Naive thymus-derived CD8-positive, alpha-beta T cell (primary cell): ENCODE measurements at places on chromosomes 2 and 18. TPM values are rescaled to one million over a fixed set of nuclear protein-coding genes. Genes with fewer than 3 reads are reported as not detected.
A peak's percentile ranks its signal among the peaks of the same experiment; 100 is the strongest.

DNA sequence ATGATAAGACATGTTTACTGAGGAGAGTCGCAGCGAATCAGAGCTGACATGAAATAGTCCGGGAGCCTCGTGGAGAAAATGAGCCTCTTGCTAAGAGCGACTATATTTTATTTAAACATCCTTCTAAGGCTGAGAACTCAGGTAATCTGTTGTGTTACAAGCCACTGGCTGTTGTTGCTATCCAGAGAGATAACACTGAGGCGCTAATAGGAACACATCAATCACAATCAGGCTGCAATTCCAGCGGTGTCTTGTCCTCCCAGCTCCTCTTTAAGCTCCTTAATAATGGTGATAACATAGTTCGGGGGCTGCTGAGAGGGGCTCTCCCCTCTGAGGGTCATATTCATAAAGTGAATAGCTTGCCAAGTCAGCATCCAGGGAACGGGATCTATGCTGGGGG lies 95.1 kb downstream of the INSIG2 start:
- peaks cover 16% of the 10 kb centered on the region for H3K4me1 ChIP-seq
- no peak for DNase-seq
- no peak overlapping the region for H3K4me3 ChIP-seq

GRCh38 chr2:102256276-102256675 lies 55.1 kb upstream of the IL1RL1 start:
- no peaks in the 10 kb centered on the region for H3K27me3 ChIP-seq
- peak overlapping the region; percentile 57 for H3K4me3 ChIP-seq

GRCh38 chr2:101558740-101559525 lies 84.0 kb upstream of the RFX8 start:
- no peak overlapping the region for H3K4me3 ChIP-seq
- no peaks in the 10 kb centered on the region for H3K36me3 ChIP-seq
- no peak for DNase-seq
- H3K4me1 ChIP-seq, result peaks cover 37% of the 10 kb centered on the region
- H3K27ac ChIP-seq, result no peak overlapping the region
- H3K27me3 ChIP-seq, result no peaks in the 10 kb centered on the region

Gene FABP1
- not detected for total RNA-seq

Gene MRPS5
- total RNA-seq, result 59.0 TPM

DNA sequence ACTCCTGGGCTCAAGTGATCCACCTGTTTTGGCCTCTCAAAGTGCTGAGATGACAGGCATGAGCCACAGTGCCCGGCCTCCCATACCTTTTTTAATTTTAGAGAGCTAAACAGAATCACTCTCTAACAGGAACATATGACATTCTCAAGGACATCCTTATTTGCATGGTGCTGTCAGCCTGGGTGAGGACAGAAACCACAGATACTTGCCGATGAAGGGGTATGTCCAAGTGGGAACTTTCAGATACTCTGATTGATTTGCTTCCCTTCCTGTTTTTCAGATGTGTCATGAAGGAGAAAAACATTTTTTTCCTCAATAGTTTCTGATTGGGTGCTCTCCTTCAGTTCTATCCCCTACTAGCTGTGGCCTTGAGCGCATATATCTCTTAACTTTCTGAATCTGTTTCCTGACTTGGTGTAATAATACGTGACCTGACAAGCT lies 49.6 kb downstream of the MYO3B start:
- H3K4me1 ChIP-seq, result peaks cover 1% of the 10 kb centered on the region
- no peaks in the 10 kb centered on the region for H3K27me3 ChIP-seq
- DNase-seq, result no peak
- no peaks in the 10 kb centered on the region for H3K36me3 ChIP-seq
- no peak overlapping the region for H3K27ac ChIP-seq
- H3K4me3 ChIP-seq, result no peak overlapping the region

Gene TANC1
- total RNA-seq, result 0.05 TPM

- no peak overlapping the region for H3K27ac ChIP-seq
- H3K4me3 ChIP-seq, result no peak overlapping the region
- no peak for DNase-seq
- H3K4me1 ChIP-seq, result no peaks in the 10 kb centered on the region
These were observed 709.6 kb downstream of the SOCS6 start for GRCh38 chr18:70998490-70998889.
